ENCODE measurements at places on chromosomes 11 and 22.
A peak's percentile ranks its signal among the peaks of the same experiment; 100 is the strongest.

GRCh38 chr22:41831828-41832552, 915 bp upstream of the SREBF2 start:
- no peak for DNase-seq

GRCh38 chr22:49534386-49534785, 293.3 kb downstream of the BRD1 start:
- no peak for DNase-seq

DNA sequence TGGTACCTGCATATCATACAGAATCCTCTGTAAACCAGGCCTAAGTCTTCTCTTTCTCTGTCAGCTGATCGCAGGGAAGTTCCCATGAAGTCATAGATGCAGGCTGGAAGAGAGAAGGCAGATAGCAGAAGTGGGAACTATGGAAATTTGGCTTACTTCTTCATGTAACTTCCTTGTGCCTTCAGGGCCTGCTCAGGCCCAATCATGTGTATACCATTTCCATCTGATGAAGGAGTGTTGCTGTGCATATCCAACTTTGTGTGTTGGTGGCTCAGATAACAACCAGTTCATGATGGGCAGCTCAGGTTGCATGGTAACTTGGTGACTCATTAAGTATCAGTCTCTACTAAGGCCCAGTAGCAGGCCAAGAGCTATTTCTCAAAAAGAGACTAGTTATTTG, 53.1 kb upstream of the CEP295 start:
- no peak for DNase-seq

DNA sequence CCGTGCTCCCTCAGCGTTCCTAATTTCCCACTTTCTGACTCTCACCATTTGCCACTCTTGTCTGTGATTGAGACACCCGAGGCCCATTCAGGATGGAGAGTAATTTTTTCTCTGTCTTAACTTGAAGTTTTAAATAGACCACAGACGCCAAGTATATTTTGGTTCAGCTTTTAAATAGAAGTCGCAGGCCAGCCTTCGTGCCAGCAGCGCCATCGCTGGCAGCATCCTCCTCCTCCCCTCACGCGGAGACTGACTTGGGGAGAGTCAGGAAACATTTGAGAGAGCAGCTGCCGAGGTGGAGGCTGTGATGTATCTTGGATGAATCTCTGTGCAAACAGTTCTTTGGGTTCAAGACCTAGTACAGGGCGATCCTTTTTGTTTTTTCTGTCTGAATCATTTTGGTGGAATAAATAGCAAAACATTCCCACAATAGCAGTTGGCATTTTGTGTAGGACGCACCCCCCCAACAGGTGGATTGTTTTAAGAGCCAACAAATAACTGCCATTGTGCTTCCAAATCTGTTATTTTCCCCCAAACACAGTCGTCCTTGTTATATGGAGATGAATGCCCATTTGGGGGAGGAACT, 889 bp upstream of the DMC1 start:
- DNase-seq: no peak

GRCh38 chr11:63892228-63892627, 24.7 kb downstream of the RCOR2 start:
- DNase-seq: no peak

DNA sequence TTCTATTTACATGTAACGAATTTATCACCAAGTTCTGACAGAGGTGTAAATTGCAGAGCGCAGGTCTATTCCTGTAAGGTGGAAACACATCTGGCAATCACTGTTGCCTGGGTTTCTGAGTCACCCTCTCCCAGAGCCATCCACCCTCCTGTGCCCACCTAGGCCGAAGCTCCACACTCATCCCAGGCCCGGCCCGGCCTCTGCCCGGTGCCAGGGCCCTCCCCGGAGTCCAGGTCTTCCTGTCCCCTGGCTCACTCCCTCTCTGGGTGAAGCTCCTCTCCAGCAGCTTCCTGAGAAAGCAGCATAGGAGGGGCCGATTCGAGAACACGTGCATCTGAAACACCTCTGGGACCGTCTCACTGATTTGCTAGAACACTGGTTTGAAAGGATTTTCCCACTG, 308.2 kb downstream of the SHANK2 start:
- no peak for DNase-seq

DNA sequence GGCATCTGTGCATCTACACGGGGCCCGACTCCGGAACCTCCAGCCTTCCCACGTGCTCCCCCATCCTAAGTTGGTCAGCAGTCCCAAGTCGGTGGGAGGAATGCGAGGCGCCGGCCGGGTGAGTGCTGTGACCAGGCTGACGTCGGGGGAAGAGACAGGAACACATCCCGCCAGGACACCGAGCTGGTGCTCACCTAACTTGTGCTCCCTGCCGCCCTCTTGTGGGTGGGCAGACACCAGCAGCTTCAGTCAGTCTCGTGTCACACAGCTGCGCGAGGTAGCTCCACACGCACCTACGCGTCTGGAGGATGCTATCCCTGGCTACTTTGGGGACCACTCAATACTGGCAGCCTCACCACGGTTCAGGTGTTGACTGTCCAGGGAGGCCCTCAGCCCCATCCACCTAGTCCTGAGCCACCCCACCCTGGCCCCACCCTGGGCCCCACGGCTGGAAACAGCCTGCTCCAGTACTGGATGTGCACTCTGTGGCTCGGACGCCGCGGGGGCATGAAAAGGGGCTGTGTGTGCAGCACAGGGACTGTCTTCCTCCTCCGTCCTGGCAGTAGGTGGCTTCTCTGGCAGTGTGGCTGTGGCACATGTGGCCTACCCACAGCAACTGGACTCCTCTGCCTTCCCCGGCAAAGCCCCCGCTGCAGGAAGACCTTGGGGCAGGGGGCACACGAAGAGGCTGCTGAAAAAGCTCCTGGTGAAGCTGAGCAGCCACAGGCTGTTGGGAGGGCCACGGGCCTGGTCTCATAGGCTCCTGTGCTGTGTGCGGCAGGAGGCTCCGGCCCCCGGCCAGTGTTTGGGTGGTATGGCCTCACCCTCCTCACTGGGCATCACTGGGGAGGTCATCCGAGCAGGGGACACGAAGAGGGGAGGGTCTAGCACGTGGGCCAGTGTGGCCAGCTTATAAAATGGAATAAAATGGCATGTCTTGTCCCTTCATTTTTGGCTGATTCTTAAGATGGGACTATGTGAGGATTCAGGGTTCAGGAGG, 11.2 kb upstream of the BID start:
- DNase-seq: no peak

DNA sequence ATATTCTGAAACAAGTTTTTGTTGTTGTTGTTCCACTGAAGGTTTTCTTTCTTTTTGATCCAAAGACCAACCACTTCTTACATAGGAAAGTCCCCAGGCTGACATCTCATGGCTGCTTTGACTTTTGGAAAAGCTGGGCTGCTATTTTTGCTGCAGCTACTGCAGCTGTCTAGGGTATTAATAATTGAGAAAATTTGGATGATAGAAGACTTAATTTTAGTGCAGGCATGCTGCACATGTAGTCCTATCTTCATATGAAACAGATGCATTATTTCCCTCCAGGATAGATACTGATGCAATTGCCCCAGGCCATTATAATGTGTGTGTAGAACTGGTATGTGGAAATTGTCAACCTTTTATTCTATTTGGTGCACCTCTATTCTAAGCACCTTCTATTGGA, 131.4 kb downstream of the NAV2 start:
- DNase-seq: no peak

GRCh38 chr11:94877443-94878200, 95.7 kb downstream of the CWC15 start:
- DNase-seq: no peak

- DNase-seq: no peak
Observed at GRCh38 chr11:9276571-9276970, 11.4 kb upstream of the DENND5A start.

GRCh38 chr11:16925561-16926065, 88.6 kb downstream of the PLEKHA7 start:
- DNase-seq: no peak

GRCh38 chr11:8384199-8384821, 120.6 kb upstream of the LMO1 start:
- peak; percentile 57 for DNase-seq

- no peak for DNase-seq
Observed at GRCh38 chr11:88972210-88972609, 93.6 kb downstream of the GRM5 start.

- no peak for DNase-seq
Observed at GRCh38 chr11:124729571-124729970, 10.2 kb upstream of the NRGN start.

DNA sequence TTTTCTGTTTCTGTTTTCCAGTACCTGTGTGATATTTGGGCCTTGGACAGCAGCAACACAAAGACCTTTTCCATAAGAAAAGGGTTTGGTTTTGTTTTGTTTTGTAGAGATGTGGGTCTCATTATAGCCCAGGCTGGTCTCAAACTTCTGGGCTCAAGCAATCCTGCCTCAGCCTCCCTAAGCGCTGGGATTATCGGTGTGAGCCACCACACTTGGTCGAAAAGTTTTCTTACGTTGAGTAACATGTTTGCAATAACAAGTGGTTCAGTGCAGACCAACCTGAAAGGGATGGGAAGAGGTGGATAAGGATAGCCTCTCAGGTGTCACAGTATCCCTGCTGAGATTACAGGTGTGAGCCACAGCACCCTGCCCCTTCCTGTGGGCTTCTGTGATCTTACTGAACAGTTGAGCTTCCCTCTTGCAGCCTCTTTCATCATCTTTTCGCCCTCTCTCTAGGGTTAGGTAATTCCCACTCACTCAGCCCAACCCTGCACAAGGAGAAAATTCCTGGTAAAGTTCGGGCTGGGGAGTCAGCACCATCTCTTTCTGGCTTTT, 3.5 kb upstream of the MRPL48 start:
- DNase-seq: no peak

DNA sequence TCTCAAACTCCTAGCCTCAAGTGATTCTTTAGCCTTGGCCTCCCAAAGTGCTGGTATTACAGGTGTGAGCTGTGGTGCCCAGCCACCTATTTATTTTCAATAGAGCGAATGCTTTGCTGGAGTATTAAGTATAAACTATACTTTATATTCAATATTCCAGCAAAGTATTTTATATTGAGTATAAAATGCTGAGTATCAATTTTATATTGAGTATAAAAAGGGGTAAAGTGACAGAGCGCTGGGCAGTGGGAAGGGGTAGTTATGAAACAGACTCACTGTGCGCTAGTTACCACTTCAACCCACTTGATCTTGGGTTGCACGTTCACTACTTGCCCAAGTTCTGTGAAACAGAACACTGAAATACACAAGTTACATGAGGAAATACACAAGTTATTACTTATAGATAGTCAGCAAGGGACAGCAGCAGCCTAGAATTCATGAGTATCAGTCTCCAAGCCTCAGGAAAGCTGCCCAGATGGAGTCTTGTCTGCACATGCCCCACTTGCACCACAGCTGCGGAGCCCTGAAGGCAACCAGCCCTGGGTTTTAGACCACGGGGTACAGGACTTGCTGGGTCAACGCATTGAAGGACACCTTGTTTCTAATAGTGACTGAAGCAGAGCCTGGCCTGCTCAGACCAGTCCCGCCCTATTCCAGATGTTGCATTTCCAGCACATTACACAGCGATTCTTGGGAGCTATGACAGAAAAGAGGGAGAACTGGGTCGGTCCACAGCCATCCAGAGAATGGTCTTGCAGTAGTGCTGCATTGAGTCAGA, 51.6 kb upstream of the SYT13 start:
- DNase-seq: no peak

DNA sequence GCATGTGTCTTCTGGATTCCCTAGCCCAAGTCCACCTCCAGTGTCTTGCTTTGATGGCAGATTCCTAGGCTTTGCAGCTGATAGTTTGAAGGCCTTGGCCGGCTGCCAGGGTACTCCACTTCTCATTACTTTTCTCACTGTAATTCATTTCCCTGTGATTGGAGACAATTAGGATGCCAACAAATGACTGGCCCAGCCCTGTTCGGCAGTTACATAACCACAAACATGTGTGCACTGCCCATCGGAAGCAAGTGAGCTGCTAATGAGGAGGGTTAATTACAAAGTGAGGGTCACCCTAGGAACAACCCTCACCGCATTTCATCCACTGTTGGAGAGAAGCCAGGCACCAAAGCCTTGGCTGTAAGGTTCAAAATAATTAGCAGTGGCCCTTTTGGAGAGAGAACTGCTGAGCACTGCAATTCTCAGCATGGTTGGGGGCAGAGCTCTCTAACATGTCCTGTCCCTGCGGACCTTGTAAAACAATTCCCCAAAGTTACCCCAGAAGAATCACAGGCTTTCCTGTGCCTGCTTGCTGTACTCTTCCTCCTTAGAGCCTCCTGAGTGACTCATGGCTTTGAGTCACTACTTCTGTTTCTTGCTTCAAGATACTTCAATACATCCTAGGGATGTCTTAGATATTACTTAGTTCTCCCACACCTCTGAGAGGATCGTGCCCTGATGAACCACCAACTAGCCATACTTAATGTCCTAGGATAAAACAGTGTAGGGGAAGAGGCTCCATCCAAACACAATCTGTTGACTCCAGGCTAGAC, 109.7 kb upstream of the GALNT18 start:
- DNase-seq: no peak

DNA sequence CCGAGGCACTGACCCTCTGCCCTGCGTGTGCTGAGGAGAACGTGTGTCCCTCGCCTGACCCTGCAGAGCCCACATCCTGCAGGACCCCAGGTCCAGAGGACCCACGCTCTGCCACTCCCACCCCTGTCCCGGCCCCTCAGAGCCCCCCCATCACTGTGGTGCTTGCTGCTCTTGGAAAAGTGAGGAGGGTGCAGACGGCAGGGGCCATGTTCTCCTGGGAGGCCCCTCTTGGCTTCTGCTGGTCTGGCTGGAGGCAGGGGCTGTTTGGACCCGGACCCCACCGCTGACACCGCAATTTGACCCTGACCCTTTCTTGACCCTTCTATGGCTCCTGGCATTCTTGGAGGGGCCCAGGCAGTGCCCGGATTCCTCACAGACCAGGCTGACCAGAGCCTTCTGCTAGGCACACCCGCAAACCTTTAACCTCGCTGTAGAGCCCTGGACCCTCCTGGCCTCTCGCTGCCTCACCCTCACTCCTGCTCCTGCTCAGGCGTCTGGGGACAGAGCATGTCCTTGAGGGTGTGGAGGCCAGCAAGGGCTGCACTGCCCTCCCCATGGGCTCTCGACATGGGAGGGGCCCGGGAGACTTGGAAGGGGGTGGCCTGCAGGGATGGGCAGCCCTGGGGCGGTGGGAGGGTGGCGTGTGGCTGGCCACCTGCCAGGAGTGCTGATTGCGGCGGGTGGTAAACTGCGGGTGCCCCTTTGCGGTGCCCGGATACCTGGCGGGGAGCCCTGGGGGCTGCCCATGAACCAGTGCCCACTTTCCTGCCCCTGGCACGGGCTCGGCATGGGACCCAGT, 37.0 kb upstream of the MUC5AC start:
- DNase-seq: no peak

- no peak for DNase-seq
Observed at GRCh38 chr11:132959693-132960092, 572.6 kb downstream of the OPCML start.

GRCh38 chr11:75279273-75279672, 38.7 kb downstream of the TPBGL start:
- no peak for DNase-seq

Measured in renal cortex interstitium (tissue), 15 donors.